ENCODE measurements at places on chromosomes 5 and 9. TPM values are rescaled to one million over a fixed set of nuclear protein-coding genes. Genes with fewer than 3 reads are reported as not detected.

- no peak for DNase-seq
Measured at GRCh38 chr9:13967011-13967410, 346.9 kb downstream of the NFIB start.

GRCh38 chr5:176737746-176738636 lies 72.4 kb upstream of the UNC5A start:
- DNase-seq = no peak

- DNase-seq = no peak
Measured at GRCh38 chr9:2356041-2356790, 265.4 kb upstream of the VLDLR start.

GRCh38 chr5:32833663-32834062 lies 122.5 kb downstream of the NPR3 start:
- no peak for DNase-seq

The GNA14 gene
- 14.8 TPM for polyA plus RNA-seq

GRCh38 chr5:143515829-143516228 lies 112.3 kb upstream of the NR3C1 start:
- DNase-seq = no peak

The CCDC183 gene
- polyA plus RNA-seq = 2.5 TPM

DNA sequence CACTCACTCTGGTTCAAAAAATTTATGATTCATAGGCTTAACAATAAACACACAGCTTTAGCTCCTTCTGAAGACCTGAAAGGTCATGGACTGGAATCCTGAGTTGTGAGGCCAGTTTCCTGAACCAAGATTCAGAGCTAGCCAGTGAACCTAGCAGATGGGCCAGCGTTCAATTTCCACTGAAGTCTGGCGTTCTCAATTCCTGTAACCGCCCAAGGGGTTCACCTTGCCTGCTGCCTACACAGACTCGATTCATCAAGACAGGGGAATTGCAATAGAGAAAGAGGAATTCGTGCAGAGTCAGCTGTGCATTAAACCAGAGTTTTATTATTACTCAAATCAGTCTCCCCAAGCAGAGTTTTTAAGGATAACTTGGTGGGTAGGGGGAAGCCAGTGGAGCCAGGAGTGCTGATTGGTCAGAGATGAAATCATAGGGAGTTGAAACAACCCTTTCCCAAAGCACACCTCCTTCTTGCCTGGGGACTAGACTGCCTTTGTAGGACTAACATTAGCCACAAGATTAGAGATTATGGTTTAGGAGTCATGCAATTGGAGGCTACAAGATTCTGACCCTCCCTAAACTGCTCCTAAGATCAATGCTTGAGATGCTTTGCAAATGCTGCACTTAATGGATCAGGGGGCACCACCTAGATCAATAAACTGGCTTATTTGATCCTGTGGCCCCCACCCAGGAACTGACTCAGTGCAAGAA lies 117.5 kb upstream of the SHB start:
- no peak for DNase-seq

The RNF130 gene
- polyA plus RNA-seq = 85.3 TPM

DNA sequence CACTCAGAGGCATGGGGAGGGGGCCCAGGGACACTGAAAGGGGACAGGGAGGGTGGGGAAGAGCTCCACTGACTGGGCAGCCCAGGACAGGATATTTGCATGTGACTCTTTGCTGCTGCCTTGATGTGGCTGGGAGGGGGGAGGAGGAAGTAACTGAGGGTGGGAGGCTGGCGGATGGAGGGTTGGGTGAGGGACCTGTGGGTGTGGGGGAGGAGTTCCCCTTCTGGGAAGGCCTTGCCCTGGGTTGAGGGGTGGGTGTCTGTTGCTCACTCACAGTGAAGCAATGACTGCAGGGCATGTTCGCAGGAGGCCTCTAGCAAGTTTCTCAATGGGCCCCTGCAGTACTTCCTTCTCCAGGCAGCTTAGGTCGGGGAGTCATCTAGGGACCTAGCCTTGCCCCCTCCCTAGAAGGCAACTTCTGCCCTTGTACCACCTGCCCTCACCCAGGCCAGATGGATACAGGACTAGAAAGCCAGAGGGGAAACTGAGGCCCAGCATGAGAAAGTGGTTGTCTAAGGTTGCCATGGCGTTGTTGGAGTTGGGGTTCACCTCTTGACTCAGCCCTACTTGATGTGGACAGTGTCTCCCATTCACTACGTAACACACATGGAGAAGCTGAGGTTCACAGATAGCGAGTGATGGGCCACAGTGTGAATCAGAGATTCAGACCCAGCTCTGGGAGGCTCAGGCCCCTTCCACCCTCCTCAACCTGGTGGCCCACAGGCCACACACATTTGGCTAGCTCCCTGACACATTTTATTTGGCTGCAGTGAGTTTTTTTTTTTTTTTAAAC lies 3.0 kb downstream of the GRK6 start:
- no peak for DNase-seq

The SHISAL2B gene
- polyA plus RNA-seq = 0.34 TPM

DNA sequence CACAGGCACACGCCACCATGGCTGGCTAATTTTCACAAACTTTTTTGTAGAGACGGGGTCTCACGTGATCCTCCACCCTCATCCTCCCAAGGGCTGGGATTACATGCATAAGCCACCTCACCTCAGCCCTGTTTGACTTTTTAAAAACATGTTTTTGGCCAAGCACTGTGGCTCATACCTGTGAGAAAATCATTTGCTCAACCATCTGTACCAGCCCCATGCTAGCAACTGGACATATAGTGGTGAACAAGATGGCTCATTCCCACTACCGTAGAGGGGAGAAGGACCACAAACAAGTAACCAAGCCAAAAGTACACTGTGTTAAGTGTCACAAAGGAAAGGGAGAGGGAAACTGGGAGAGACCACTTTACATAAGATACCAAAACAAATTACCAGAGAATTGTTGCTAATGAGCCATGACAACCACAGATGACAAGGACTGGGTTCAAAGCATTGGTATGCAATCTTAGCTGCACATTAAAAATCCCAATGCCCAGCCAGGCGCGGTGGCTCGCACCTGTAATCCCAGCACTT lies 19.2 kb downstream of the PPP2CA start:
- no peak for DNase-seq

- no peak for DNase-seq
Measured at GRCh38 chr9:21836437-21837161, 34.2 kb downstream of the MTAP start.

The OR1B1 gene
- polyA plus RNA-seq = not detected

The KIF27 gene
- polyA plus RNA-seq = 19.3 TPM

The OR1Q1 gene
- not detected for polyA plus RNA-seq

DNA sequence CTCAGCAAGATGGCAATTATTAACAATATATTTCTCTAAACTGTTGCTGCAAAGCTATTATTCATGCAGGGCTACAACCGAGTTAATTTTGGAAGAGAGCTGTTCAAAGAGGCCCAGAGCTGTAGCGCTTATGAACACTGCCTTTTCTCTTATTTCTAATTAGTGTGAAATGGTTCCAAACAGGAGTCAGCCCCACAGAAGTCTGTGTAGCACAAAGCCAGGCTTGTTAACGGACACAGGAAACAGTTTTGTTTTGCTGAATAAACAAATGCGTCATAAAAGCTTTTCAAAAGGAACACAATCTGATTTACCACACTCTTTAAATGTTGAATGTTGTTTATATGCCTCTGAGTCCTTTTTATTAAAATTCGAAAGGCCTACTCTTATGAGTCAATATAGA lies 396.5 kb downstream of the ANXA1 start:
- DNase-seq = no peak

DNA sequence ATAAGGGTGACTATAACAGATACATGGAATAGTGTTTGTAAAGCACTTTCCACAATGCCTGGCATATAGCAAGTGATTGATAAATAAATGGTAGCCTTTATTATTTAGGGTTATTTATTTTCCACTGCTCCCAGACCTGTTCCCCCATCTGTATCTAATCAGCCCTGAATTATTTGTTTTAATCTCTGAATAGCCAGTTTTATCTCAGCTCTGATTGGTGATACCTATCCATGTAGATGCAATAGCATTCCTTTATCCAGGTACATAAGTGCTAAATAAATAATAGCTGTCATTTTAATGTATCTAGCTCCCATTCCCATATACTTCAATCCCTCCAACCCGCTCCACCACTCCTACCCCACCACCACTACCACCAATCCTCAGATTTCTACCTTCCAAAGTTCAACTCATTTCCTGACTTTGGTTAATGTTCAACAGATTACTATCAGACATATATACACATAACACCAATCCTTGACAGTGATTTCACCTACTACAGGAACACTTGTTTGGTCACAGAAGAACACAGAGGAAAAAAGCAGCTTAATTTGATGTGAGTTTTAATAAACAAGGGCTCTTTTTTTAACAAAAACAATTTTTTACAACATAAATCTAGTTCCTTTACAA lies 14.0 kb downstream of the PRKAA1 start:
- no peak for DNase-seq

- DNase-seq = no peak
Measured at GRCh38 chr9:100087218-100087617, 11.6 kb downstream of the ERP44 start.

DNA sequence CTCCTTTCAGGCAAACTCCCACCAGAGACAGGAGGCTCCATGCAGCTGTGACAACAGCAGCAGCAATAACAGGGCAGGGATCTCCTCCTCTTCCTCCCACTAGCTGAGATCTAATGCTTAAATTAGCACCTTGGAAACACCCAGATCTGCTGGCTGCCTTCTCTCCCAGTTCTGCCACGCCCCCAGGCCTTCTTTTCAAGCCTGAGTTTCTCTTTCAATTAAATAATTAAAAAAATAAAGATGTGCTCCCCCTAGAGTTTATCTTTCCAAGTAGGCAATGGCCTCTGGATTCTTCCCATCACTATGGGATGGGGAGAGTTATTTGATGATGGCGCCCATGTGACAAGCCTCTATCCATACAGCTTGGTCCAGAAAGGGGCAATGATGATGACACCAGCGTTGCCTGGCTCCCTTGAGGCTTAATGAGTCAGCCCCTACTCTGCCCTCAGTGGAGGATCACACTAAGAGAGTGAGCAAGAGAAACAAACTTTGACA lies 3.8 kb downstream of the FAM219A start:
- no peak for DNase-seq

DNA sequence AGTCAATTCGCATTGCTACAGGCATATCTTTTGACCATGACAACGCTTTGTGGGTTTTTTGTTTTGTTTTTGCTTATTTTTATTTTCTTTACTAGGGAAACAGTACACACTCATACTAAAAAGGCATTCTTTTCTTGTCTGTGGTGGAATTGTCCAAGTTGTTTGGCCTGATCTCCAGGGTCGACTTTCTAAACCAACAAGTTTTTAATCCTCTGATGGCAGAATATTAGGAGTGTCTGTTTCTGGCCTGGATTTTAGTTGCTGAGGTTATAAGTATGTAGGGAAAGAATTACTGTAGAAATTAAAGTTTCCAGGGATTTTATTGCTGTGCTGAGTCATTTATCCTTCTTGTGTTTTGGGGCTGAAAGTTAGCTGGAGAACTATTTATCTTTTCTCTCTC lies 218.5 kb downstream of the TAF11L14 start:
- DNase-seq = no peak
